Airway epithelial cell (primary cell): ENCODE measurements at places on chromosomes 2 and 18. TPM values are rescaled to one million over a fixed set of nuclear protein-coding genes. Genes with fewer than 3 reads are reported as not detected.

Gene EPHA4
- 10.1 and 12.9 TPM in 2 replicates for total RNA-seq

Gene SRD5A2
- not detected in 2 replicates for total RNA-seq

Gene LRRC30
- not detected in 2 replicates for total RNA-seq

Gene ERMN
- not detected in 2 replicates for total RNA-seq

Gene CXCR1
- not detected in 2 replicates for total RNA-seq

Gene GAL3ST2
- total RNA-seq: not detected in 2 replicates

Gene RAB10
- total RNA-seq: 208 and 230 TPM in 2 replicates

Gene KCNG3
- not detected in 2 replicates for total RNA-seq

Gene CRYGD
- total RNA-seq: not detected in 2 replicates

Gene HDLBP
- 322 and 418 TPM in 2 replicates for total RNA-seq

Gene SPATA3
- not detected in 2 replicates for total RNA-seq

Gene HOXD8
- not detected in 2 replicates for total RNA-seq

Gene MYCN
- total RNA-seq: 0.23 TPM in 1 of 2 replicates, not detected in the other

Gene CTNNA2
- total RNA-seq: not detected in 2 replicates

Gene SLC19A3
- total RNA-seq: 0.23 and 0.42 TPM in 2 replicates

Gene KATNAL2
- total RNA-seq: 1.3 TPM in 2 replicates
